CMK (cell line): ENCODE measurements at places on chromosomes 2 and 18.

GRCh38 chr2:18455236-18455862, 105.1 kb downstream of the RDH14 start:
- DNase-seq: no peak

DNA sequence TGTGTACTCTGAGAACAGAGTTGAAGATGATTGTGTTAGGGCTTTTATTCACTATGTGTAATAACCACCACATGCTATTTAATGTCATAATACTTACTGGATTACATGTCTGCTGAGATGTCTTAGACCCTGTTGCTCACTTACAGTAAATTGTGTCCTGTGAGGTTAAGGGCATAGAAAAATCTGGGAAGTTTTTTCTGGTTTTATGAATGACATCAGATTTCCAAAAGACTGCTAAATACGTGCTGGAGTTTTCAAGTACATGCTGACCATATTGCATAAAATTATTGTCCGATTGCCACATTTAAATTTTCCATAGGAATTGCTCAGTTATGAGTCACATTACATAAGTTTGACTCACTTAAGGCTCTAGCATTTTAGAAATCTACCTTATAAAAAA, 96.7 kb upstream of the COL5A2 start:
- no peak for DNase-seq

- no peak for DNase-seq
Observed at GRCh38 chr2:28312307-28313219, 80.1 kb upstream of the FOSL2 start.

DNA sequence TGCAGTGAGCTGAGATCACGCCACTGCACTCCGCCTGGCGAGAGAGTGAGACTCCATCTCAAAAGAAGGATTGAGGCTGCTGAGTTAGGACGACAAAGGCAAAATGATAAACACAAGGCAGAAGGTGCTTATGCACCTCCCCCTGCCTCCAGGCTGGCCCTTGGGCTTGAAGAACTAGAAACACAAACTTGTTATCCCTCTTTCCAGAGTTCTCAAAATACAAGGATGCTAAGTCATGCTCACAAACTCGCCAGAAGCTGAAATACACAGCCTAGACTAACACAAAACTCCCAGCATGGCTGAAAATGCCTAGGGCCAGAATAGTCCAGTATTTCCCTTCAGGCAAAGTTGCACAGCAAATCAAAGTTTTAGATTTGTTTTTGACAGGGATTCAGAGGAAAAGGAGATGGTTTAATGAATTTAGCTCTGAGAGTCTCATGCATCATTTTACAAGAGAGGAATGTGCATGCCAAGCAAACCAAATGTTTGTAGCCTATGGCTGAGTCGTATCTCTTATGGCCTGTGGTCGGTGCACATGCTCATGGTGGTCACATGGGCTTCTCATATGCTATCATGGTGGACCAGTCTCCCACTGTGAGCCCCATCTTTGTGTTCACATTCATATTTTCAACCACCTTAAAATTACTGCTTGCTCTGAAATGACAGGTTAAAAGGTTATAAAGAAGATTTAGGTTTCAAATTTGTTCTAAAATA, 16.2 kb upstream of the MREG start:
- no peak for DNase-seq

- DNase-seq: no peak
Observed at GRCh38 chr18:3084206-3084605, 71.3 kb upstream of the LPIN2 start.

DNA sequence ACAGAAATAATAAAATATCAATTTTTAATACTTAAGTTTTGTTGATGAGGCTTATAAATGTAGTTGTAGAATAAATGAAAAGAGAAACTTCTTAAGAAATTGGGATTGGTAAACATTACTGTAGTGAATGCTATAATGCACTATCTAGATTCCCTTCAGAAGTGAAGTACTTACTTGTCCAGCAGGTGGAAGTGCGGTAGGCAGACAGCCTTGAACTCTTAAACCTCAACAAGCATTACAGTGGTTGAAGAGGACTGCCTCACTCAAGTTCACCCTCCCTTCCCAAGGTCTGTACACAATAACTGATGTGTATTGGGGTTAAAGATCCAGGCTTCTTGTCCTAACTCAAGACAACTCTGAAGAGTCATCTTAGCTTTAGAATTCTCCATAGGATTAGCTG, 931.0 kb upstream of the LRRTM1 start:
- DNase-seq: no peak

DNA sequence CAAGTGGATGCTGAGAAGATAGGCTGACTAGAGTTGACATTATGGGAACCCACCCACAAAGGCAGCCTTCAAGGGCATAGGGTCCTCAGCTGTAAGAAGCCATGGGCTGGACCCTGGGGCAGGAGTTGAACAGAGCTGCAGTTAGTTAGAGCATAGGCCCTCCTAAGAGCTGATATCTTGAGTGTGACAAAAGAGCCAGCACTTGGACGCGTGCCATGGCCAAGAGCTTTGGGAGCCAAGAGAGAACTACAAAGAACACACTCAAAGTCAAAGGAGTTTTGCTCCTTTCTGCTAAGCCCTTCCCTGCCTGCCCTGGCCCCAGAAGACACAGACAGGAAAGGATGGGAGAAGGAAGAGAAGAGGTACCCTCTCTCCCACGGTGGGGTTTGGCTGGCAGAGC, 29.9 kb upstream of the AGAP1 start:
- DNase-seq: no peak

DNA sequence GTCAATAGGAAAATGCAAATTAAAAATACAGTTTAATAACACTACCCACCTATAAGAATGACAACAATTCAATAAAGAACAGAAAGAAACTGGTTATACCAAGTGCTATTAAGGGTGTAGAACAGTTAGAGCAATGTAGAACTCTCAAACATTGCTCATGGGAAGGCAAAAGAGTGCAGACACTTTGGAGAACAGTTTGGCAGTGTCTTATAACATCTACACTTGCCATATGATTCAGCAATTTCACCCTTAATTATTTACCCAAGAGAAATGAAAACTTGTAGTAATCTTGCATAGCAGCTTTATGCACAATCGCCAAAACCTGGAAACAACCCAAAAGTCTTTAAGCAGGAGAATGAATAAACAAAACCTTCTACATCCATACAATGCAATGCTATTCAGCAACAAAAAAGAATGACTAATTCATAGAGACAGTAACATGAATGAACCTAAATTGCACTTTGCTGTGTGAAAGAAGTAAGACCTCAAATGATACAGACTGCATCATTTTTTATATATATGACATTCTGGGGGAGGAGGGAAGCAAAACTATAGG, 455.2 kb downstream of the THSD7B start:
- DNase-seq: no peak

GRCh38 chr2:95380280-95380679, 22.2 kb upstream of the FAHD2A start:
- DNase-seq: no peak

DNA sequence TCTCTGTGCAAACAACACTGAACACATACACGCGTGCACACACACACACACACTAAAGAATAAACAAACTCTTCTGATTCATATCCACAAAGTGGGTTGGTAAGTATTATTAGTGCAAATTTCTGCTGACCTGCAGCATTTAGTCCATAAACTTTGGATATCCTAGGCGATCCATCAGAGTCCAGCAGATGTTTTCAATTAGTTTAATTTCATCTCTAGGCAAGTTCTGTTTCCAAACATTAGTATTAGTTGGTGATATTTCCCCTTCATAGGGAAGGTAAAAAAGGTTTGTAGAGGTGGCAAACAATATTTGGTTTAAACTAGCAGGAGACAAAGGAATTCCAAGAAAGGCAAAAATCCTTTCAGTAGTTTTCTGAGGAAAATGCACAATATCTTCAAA, 5.7 kb downstream of the DSEL start:
- no peak for DNase-seq

DNA sequence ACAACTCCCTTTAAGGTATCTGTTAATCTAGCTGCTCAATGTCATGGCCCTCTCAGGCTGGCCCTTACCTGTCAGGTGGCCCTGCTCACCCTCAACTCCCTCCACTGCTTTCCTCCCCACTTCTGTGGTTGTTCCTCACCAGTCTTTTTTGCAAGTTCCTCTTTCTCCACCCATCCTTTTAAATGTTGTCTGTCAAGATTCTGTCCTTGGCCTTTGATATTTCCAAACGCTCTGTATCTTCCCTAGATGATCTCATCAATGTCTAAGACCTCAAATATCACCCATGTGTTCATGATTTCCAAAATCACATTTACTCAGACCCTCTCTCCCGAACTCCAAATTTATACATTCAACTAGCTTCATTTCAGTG, 3.5 kb downstream of the PTPN2 start:
- no peak for DNase-seq

GRCh38 chr2:118971245-118972122, 29.5 kb downstream of the MARCO start:
- DNase-seq: no peak

GRCh38 chr2:168890006-168890782, at the start of gene SPC25:
Gene SPC25, minus strand, starts transcription at chr2:168890430. Its CDS starts 911 bp downstream, at chr2:168889519.
- DNase-seq: peak; percentile 73

DNA sequence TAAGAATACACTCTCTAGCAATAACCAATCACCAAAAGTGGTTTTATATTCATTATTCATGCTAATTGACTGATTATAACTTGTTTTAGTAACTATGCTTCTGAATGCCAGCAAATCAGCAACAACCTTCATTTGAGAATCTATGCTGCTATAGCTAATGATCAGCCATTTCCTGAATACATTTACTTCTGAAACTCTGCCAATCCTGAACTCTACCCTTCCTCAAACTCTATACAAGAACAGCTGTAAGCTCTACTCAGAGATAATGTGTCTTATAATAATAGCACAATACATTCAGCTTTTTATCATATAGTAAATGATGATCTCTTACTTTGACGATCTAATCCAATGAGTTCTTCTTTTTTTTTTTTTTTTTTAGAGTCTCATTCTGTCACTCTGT, 85.7 kb upstream of the EPAS1 start:
- DNase-seq: no peak

DNA sequence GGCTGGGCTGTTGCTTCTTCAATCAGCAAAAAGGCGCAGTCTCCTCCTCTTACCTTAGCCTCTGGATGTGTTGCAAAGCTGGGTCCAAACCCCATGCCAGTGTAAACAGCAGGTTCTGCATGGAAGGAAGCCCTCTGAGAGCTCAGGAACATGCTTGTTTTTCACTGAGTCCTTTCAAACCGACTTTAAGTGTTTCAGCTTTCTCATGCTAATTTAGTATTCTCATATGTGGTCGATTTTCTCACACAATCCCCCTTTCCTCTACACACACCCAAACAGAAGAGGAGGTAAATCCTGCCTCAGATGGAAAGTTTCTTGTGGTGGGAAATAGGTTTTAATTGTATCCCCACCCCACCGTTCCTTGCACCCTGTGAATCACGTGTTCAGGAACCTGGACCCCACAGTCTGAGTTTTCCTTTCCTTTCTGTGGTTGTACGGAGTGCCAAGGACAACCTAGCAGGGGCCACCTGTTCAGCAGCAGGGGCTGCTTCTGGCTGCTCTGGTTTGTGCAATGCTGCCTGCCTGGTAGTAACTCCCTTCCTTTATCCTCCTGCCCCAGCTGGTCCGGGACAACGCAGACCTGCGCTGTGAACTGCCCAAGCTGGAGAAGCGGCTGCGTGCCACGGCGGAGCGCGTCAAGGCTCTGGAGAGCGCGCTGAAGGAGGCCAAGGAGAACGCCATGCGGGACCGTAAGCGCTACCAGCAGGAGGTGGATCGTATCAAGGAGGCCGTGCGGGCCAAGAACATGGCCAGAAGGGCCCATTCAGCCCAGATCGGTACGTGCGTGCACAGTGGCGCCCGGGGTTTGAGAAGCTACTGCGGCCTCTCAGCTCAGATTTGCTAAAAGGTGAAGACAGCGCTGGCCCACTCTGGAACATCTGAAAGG, 28.7 kb upstream of the LYPD6B start:
- DNase-seq: no peak

GRCh38 chr18:59140302-59140885, 710 bp downstream of the SEC11C start:
- peak; percentile 2 for DNase-seq

- DNase-seq: no peak
Observed at GRCh38 chr2:229708335-229708734, 6.0 kb downstream of the DNER start.

DNA sequence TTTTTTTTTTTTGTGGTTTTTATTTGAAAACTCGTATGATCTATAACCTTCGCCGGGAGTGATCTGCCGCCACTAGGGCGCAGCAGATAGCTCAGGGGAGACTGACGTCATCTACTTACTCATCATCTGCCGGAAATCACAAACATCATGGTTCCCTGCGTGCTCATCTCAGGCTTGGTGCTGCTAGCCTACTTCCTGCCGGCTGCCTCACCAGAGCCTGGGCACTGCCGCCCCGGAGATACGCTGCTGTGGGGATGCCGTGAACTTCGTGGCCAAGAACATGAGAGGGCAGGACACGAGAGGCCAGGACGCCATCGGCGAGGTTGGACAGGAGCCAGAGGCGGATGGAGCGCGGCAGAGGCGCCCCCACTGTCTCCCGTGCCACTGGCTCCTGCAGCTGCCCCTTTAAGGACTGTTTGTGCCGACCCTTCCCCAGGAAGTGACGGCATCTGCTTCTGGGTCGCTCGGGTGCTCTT, 68.8 kb downstream of the DOK6 start:
- DNase-seq: no peak

GRCh38 chr2:120587997-120588336, 147.7 kb upstream of the GLI2 start:
- DNase-seq: no peak

- DNase-seq: no peak
Observed at GRCh38 chr18:12990123-12990475, 1.1 kb upstream of the CEP192 start.

DNA sequence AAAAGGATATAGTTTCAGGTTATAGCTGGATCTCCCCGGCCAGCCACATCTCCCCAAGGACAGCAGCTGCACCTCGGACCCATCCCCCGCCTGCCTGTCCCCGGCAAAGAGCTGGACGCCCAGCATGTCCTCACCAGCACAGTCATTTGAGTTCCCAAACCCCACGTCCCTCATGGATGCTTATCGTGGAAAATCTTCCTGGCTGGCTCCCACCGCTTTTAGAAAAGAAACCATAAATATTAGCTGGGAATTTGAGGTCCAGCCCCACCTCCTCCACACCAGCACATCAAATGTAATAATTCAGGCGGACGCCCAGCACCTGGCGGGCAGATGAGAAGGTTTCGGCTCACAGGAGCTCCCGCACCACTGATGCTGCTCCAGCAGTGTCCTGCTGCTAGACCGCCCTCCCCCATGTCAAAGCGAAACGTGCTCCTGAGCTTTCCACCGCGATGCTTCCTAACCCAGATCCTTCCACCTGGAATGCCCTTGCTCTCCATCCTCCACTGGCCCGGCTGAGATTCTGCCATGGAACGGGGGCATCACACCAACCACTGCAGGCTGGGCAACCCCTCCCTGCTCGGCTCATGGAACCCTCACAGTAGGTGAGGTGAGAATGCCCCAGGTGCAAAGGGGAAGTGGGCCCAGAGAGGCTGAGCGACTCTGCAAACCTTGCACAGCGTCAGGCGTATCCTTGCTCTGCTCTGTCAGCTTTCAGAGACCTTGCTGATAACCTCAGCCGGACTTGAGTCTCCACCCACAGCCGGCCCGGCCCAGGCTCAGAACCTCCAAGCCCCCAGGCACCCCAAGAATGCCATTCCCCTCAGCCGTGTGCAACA, 71.5 kb upstream of the GPC1 start:
- DNase-seq: no peak
